ENCODE measurements at places on chromosomes 7 and 10.

DNA sequence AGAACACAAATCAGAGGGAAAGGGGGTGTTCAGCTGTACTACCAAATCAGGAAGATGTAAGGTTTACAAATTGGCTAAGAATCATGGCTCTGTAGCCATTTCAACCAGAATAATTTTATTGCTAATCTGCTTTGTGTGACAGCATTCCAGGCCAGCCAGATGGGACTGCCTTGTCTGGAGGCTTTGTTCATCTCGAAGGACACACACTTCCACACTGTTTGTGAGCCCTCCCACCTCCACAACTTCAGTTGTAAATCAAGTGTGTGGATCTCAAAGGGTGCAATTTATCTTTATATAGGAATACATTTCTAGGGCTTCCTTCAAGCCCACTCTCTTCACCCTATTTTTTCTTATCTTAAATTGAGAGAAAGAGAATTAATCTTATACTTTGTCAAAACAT is 6.9 kb upstream of the OIT3 start:
- DNase-seq, result no peak

DNA sequence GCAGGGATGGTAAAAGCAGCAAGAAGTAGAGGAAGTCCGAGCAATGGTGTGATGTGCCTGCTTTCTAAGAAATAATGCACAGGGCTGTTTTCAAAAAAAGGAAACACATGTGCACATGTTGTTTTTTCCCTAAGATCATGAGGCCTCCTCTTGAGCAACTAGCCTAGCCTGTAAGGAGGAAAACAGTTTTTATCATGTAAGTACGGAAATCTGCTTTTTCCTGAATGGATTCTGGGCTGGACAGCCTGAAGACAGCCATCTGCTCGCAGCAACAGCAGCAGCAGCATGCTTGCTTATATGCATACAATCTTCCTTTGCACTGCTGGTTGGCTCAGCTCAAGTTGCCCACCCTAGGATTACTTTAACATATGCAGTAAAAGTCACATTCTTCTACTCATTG is 87.1 kb downstream of the HIBADH start:
- no peak for DNase-seq

GRCh38 chr7:128458956-128459355 is 3.3 kb downstream of the HILPDA start:
- no peak for DNase-seq

GRCh38 chr7:27154369-27154768 is 2.0 kb upstream of the HOXA3 start:
- DNase-seq, result no peak

GRCh38 chr7:38675494-38676106 is 44.4 kb upstream of the AMPH start:
- no peak for DNase-seq

GRCh38 chr7:23410446-23411183 is 59.7 kb downstream of the IGF2BP3 start:
- no peak for DNase-seq

- no peak for DNase-seq
Observed at GRCh38 chr10:3389130-3389529, 216.5 kb upstream of the PITRM1 start.

DNA sequence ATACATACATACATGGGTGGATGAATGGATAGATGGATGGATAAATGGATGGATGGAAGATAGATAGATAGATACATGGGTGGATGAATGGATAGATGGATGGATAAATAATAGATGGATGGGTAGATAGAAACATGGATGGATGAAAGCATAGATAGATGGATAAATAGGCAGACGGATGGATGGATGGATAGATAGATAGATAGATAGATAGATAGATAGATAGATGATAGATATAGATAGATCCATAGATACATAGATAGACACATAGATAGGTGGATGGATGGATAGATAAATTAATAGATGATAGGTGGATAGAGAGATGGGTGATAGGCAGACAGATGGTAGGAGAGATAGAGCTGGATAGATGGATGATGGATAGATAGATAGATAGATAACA is 68.5 kb downstream of the FAM204A start:
- DNase-seq, result no peak

- DNase-seq, result no peak
Observed at GRCh38 chr7:75624134-75624832, 114.5 kb downstream of the HIP1 start.

GRCh38 chr7:91126762-91127161 is 137.5 kb upstream of the FZD1 start:
- DNase-seq, result no peak

DNA sequence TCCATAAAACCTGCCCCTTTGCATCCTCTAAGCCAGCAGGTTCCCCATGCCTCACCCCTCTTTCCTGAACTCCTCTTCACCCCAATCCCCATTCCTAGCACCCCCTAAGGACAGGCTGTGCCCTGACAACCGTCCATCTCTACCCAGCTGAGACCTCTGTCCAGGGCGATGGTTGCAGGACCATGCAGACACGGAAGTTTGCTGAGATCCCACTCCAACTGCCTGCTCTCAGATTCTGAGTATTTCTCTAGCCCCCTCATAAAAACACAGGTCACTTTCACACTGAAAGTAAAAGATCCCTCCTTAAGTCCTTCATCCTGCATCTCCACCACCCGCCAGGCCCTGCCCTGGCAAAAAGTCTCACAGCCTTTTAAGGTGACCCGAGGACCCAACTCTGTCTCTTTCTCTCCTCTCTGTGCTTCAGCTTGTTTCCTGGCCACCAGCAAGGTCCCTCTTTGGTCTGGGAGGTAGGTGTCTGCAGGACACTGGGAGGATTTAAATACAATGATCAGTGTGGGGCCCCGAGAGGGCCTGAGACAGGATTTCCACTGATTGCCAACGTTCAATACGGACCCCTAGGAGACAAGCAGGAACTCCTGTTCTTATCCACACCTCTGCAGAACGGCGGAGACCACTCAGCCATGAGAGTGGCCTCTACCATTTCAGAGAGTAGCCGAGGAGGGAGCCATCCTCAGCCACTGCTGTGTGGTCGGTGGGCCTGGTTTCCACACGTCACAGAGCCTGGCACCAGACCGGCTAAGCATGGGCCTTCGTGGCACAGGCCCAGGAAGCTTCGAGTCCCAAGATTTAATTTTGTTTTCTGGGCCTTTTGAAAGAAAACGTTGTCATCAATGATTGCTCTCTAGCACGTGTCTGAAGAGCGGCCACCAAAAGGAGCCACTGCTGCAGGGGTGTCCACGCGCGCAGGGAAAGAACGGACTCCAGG is 27.9 kb downstream of the CALML3 start:
- DNase-seq, result no peak

DNA sequence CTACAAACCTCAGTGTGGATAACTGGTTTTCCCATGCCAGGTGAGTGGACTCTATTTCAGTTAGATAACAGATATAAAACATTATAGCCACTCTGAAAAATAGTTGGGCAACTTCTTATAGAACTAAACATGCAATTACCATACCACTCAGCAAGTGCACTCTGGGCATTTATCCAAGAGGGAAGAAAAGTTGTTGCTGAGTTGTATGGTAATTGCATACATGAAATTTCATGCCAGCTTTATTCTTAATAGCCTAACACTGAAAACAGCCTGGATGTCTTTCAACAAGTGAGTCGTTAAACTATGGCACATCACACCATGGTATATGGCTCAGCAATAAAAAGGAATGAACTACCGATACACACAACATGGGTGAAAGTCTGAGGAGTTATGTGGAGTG is 10.6 kb upstream of the UPP1 start:
- DNase-seq, result no peak

GRCh38 chr7:37758501-37759045 is 75.0 kb downstream of the GPR141 start:
- DNase-seq, result no peak

DNA sequence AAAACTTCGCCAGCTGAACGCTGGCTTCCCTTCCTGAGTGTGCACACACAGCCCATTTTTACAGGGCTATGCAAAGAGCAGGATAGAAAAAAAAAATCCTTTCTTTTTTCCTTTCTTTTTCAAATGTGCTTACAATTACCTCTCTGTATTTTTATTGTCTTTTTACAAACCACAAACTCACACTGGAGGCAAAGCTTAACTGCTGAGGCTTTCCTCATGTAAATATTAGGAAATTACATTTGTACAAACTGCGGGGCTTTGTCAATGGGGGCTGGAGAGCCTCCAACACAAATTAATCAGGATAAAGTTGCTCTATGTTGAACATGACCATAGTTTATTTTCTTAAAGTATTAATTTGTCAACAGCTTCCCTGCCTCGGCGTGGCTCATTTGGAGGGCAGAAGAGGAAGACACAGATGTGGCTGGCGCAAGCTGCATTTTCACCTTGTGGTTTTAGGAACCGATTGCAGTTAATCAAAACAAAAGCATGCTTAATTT is 411.7 kb upstream of the MKI67 start:
- no peak for DNase-seq

- peak; percentile 27 for DNase-seq
Observed at GRCh38 chr7:140656548-140657515, 15.9 kb upstream of the ADCK2 start.

GRCh38 chr7:24419511-24419910 is 135.5 kb downstream of the NPY start:
- DNase-seq, result no peak

GRCh38 chr7:140867467-140868462 is 57.0 kb downstream of the BRAF start:
- DNase-seq, result no peak

DNA sequence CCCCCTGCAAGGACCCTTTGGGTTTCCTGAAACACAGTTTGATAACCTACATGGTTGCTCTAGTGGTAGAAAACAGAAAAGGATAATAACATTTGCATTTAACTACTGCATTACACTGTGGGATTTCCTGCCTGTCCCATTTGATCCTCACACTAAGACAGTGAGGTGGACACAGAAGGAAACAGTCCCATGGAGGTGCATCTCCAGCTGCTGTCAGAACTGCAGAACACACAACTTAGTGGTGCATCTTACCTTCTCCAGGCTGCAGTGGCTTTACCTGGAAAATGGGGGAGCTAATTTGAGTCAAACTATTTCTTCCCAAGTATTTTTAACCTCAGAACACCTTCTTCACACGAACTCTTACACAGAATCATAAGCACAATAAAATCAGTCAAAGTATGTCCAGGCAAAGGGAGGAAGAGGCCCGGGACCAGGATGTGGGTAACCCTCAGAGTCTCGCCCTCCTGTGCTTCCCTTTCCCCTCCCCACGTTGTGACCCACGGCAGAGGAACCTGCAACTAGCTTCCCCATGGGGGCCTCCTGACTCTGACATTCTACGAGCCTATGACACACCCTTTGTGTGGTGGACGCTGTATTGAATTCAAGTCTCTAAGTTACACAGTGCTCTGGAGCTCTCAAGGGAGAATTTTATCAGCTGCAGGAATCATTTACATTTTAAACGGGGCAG is 33.7 kb downstream of the SCRN1 start:
- no peak for DNase-seq

GRCh38 chr7:28745351-28745750 is 212.8 kb downstream of the TRIL start:
- no peak for DNase-seq

- no peak for DNase-seq
Observed at GRCh38 chr7:155361947-155362346, 64.3 kb downstream of the INSIG1 start.

- no peak for DNase-seq
Observed at GRCh38 chr7:130418306-130418705, 22.5 kb downstream of the CEP41 start.

- DNase-seq, result no peak
Observed at GRCh38 chr10:133160826-133161471, 930 bp downstream of the KNDC1 start.

- no peak for DNase-seq
Observed at GRCh38 chr7:37550872-37551271, 102.2 kb upstream of the ELMO1 start.

DNA sequence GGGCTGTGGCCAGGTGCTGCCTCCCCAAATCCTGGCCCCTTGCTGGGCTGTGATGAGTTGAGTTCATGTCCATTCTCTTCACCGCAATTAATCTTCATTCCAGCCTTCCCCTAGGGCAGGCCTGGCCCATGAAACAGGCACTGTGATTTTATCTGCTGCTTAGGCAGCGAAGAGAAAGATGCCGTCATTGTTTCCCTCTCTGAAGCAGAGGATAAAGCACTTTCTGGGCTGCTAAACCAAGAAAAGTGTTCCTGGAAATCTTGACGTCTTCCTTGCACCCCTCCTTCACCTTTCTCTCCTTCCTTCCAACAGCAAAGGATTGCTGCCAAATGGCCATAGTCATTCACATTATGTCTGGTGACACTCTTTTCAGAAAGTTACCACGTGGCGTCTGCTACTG is 265.9 kb downstream of the ZEB1 start:
- no peak for DNase-seq

- DNase-seq, result no peak
Observed at GRCh38 chr10:34795334-34795733, 19.8 kb downstream of the PARD3 start.

DNA sequence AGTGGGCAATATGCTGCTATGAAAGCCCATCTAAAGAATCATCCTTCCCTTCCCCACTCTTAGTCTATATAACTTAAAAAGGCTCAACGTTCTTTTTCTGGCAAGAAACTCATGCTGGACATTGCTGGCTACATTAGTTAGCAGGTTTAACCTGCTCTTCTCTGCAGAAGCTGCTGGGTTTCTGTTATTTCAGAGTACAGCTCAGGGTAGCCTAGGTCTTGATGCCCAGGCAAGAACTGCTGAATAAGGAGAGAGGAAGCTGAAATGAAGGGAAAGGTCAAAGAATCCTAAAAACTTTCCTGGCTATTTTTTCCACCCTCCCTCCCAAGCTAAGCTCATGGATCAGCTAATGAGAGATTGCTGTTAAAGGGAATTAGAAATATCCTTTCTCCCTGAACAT is 79.4 kb downstream of the ANKIB1 start:
- DNase-seq, result no peak

GRCh38 chr7:140035400-140036223 is 27.1 kb downstream of the PARP12 start:
- DNase-seq, result no peak

GRCh38 chr7:31776616-31777015 is 89.6 kb downstream of the PPP1R17 start:
- no peak for DNase-seq

GRCh38 chr7:102834999-102835398 is 77.8 kb upstream of the LRRC17 start:
- DNase-seq, result no peak

GRCh38 chr10:3236644-3237404 is 64.2 kb upstream of the PITRM1 start:
- no peak for DNase-seq

GRCh38 chr10:72126184-72126871 is 38.0 kb upstream of the SPOCK2 start:
- no peak for DNase-seq
